ENCODE measurements at places on chromosomes 4 and X.

DNA sequence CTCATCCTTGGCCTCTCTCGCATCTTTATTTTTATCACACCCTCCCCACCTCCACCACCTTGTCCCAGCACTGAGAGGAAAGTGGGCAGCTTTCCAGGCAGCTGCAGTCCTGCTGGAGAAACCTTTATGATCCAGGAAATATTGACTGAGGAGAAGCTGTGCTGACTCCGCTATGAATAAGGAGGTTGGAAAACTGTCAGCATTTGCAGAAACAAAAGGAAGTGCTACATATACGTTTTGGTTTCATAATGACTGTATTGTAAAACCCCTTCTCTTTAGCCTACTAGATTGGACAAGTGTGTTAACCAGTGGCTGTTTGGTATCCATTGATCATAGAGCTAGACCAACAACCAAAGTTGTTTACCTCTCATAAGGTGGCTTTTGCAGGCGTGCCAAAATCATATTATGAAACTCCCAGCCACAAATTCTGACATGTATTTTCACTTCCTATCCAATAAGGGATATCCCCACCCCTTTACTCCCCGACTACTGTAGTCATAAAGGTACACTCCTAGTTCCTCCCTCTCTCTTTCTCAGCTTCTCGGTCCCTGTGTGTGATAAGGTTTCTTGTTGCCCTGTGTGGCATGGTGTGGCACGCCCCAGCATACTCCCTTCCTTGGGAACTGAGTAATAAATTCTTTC is 88.4 kb downstream of the GPR143 start:
- no peaks in the 10 kb centered on the region for H3K27me3 ChIP-seq
- DNase-seq, result no peak
- no peak overlapping the region for H3K4me3 ChIP-seq
- no peaks in the 10 kb centered on the region for H3K36me3 ChIP-seq
- H3K27ac ChIP-seq, result no peak overlapping the region

GRCh38 chr4:108543359-108543968 is 76.9 kb upstream of the RPL34 start:
- H3K36me3 ChIP-seq, result no peaks in the 10 kb centered on the region
- H3K27me3 ChIP-seq, result no peaks in the 10 kb centered on the region
- H3K4me3 ChIP-seq, result no peak overlapping the region

- peak; percentile 37 for DNase-seq
- H3K4me1 ChIP-seq, result no peaks in the 10 kb centered on the region
- no peaks in the 10 kb centered on the region for H3K27me3 ChIP-seq
- no peaks in the 10 kb centered on the region for H3K36me3 ChIP-seq
- H3K4me3 ChIP-seq, result peak overlapping the region; percentile 68
These were observed 90.0 kb upstream of the EDA2R start for GRCh38 chrX:66728818-66729271.

- no peaks in the 10 kb centered on the region for H3K36me3 ChIP-seq
- no peak overlapping the region for H3K27ac ChIP-seq
- no peak overlapping the region for H3K4me3 ChIP-seq
- H3K27me3 ChIP-seq, result no peaks in the 10 kb centered on the region
These were observed 270.0 kb downstream of the ARHGAP24 start for GRCh38 chr4:85744950-85745349.

DNA sequence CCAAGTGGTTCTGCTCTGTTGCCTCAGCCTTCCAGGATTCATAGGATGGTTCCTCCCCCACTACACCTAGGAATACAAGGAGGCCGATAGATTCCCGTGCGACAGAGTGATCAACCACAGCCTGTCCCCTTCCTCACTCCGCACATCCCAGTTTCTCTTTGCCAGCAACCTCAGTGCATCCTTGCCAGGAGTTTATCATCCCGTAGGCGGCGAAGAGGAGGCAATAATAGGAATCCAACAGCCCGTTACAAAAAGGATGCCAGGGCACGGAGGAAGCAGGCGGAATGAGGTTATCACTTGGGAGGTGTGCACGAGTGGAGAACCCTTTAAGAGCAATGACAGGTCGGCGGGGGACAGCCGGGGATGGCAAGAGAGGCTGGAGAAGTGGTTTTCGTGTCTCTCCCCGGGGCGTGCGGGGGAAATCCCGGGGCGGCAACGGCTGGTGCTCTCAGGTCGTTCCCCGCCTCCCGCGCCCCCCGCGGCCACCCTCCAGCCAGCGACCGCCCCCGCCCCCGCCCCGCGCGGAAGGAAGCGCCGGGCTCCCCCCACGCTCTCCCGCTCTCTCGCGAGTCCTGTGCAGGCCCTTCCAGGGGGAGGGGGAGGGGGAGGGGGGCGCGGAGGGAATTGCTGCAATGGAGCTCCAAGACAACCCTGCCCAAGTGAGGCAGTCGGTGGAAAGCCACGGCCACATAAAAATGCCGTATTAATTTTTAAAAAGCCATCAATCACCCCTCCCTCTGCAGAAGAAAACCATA is 1.6 kb downstream of the PPP3CA start:
- H3K36me3 ChIP-seq, result no peaks in the 10 kb centered on the region
- peak; percentile 55 for DNase-seq
- no peaks in the 10 kb centered on the region for H3K27me3 ChIP-seq
- peak overlapping the region; percentile 96 for H3K27ac ChIP-seq

DNA sequence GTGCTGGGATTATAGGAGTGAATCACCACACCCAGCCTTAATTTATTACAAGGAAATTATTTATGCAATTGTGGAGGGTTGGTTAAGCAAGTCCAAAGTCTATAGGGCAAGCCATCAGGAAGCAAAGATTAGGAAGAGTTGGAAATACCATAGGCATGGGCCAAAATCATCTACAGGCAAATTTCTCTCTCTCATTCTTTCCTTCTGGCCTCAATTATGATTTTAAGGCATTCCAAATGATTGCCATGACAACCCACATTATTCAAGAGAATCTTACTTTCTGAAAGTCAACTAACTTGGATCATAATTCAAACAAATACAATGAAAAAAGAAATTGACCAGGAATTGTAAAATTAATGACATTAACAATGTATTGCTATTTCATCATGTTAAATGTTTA is 400.8 kb downstream of the GPM6A start:
- no peak overlapping the region for H3K27ac ChIP-seq
- H3K27me3 ChIP-seq, result no peaks in the 10 kb centered on the region
- H3K36me3 ChIP-seq, result no peaks in the 10 kb centered on the region

DNA sequence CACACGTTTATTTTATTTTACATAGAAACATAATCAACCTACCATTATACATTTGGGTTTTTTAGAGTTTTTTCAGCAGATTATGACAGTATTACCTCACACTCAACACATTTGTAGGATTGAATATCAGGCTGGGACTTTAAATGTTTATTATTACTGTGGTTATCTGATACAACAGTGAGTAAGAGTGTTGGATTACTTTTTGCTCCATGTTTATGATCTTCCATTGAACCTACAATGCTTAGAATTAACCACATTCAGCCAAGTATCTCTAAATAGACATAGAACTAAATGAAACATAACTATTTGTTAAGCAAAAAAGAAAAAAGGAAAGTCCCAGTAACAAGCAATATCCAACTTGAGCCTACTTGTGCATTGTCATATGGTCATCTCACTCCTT is 607.4 kb upstream of the PITX2 start:
- no peaks in the 10 kb centered on the region for H3K4me1 ChIP-seq
- H3K36me3 ChIP-seq, result no peaks in the 10 kb centered on the region
- no peak overlapping the region for H3K4me3 ChIP-seq
- no peak for DNase-seq

DNA sequence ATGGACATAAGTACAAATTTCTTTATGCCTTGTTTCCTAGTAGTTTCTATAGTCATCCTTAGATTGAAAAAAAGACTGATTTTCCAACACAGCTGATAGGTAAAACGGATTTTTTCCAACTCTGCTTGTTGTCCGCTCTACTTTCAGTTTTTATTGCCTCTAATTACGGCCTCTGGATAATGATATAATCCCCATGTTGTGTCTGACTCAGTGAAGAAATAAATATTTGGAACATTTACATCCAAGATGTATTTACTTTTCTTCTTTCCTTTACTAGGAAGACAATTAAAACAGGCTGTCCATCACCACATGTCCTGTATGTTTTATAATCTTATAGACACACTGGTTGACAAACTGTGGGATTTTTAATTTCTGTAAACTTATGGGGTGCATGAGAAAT is 6.8 kb upstream of the CXCL3 start:
- no peaks in the 10 kb centered on the region for H3K4me1 ChIP-seq

GRCh38 chrX:68659385-68659784 is 11.9 kb downstream of the STARD8 start:
- no peak overlapping the region for H3K4me3 ChIP-seq
- H3K27me3 ChIP-seq, result no peaks in the 10 kb centered on the region
- H3K36me3 ChIP-seq, result no peaks in the 10 kb centered on the region
- no peaks in the 10 kb centered on the region for H3K4me1 ChIP-seq
- no peak for DNase-seq
- H3K27ac ChIP-seq, result no peak overlapping the region
